ENCODE measurements at places on chromosomes 7 and 10.
A peak's percentile ranks its signal among the peaks of the same experiment; 100 is the strongest.

GRCh38 chr10:1126461-1126860 is 70.3 kb downstream of the WDR37 start:
- no peak for DNase-seq

- DNase-seq = no peak
These were observed 3.1 kb upstream of the MACC1 start for GRCh38 chr7:20220293-20220761.

DNA sequence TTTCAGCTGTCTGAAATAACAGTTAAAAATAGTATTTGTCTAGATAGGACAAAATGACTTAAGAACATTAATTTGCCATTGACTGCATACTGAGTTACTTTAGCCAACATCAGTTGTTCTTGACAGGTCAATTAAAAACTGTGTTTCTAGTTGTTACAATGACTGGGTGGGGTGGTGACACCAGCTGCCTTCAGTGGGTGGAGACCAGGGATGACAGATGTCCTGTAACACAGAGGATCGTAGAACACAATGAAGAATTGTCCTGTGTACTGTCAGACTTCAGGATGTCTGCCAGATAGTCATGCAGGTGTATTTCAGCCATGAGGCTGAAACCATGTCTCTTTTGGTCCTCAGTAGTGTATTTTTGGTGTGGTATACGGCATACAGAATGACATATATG is 24.4 kb downstream of the TRUB1 start:
- no peak for DNase-seq

DNA sequence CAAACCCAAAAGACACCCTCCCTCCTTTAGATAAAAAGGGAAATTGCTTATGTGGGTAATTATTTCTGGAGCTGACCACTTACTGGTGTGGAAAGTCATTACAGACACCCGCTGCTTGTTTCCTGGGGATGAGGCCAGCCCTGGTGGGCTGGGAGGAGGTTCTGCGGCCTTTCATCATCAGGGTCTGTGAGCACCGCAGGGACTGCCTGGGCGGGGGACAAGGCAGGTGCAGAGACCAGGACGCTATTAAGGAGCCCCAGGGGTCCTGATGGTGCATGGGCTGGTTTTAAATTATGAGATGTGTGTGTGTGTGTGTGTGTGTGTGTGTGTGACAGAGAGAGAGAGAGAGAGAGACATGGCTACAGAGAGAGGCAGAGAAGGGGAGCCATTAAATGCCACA is 171.2 kb downstream of the DNAJB6 start:
- DNase-seq = no peak

- DNase-seq = no peak
These were observed 1.3 kb downstream of the C10orf90 start for GRCh38 chr10:126669168-126669567.

- no peak for DNase-seq
These were observed 23.6 kb downstream of the MEST start for GRCh38 chr7:130515315-130516040.

GRCh38 chr7:28497009-28497408 is 84.7 kb downstream of the CREB5 start:
- no peak for DNase-seq

DNA sequence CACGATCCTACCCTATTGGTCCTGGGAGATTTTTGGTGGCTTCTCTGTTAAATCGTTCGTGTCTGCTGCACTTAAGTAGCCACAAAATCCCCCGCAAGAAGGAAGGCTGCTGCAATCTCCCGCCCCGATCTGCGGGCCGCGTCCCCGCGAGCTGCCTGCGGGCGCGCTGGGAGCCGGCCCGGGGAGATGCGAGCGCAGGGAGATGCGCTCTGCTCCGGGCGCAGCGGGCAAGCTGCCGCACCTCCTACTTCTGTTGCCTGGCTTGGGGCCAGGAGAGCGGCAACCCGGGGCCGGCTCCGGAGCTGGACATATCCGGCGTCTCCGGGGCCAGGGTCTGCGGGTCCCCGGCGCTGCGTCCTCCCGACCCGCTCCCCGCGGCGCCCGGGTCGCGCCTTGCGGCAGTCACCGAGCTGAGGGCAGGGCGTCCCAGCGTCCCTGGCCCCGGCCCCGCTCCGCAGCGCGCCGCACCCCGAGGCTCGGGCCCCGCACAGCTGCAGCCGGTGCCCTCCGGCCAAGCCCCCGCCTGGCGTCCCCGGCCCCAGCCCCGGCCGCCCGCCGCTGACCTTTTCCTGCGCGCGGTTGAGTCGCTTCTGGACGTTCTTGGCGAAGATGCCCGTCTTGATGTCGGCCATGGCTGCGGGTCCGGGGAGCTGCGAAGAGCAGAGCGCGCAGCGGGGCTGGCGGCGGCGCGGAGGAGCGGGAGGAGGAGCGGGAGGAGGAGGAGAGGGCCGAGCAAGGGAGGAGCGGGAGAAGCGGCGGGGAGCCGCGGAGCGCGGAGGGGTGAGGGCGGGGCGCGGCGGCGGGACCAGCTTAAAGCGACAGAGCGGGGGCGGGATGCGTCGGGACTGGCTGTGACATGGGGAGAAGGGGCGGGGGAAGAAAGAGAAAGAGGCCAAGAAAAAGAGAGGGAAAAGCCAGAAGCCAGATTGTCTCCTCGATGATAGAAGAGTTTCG is at the start of gene AMPH:
TSS of gene AMPH (minus strand) at position 654 of the 954 bp plus-strand sequence. CDS start at position 632, 22 bp downstream.
- peak; percentile 3 for DNase-seq

DNA sequence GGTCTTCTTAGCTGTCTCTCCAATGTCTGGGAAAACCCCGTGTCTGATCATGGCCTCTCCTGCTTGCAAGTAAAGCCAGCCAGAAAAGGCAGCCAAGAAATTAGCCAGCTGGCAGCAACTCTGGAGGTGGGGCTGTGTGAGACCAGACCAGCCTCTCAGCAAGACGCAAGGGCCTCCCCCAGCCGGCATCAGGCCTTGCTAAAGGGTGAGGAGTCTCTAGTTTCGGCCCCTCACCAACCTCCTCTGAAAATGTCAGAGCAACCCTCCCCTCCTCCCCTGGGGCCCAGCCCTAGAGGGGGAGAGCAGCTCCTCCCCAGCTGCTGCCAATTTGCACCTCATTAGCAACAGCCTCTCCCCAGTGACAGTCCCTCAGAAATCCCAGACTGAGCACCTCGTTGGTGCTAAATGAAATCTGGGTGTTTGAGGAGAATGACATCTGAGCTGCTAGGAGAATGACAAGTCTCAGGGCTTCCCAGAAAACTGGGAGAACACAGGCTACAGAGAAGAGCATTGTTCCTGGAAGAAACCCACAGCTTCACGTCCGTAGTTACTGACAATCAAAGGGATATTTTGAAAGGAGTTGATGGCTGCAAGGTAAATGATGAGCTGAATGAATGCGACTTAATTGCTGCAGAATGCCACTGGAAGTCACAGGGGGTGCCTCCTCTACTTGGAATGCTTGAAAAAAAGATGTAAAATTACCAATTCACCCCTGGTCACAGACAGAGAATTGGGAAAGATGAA is 25.9 kb downstream of the DGKI start:
- peak; percentile 39 for DNase-seq

GRCh38 chr7:29765490-29765889 is 40.8 kb upstream of the WIPF3 start:
- no peak for DNase-seq

DNA sequence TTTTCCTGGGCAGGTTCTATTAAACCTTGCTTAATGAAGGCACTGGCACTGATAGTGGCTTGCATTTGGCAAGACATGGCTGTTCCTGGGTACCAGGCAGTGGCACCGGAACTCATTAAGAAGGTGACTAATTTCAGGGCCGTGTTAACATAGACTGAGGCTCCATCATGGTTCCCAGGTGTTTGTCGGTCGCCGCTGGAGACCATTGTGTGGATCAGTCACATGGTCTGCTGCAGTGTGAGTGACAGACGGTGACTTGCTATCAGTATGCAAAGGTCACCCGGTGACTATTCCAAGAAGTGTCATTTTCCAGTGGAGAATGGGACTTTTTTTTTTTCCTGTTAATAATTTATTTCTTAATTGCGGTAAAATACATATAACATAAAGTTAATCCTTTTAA is 106.3 kb downstream of the INSYN2A start:
- no peak for DNase-seq

DNA sequence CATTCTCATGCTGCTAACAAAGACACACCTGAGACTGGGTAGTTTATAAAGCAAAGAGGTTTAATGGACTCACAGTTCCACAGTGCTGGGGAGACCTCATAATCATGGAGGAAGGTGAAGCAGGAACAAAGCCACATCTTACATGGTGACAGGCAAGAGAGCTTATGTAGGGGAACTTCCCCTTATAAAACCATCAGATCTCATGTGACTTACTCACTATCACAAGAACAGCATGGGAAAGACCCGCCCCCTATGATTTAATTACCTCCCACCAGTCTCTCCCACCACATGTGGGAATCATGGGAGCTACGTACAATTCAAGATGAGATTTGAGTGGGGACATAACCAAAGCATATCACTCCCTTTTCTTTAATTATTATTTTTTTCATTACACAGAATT is 16.6 kb downstream of the COL28A1 start:
- no peak for DNase-seq

GRCh38 chr10:129288999-129289584 is 177.9 kb upstream of the MGMT start:
- DNase-seq = no peak

GRCh38 chr10:73759512-73760115 is 15.4 kb downstream of the SEC24C start:
- no peak for DNase-seq

- DNase-seq = peak; percentile 68
These were observed 233.6 kb downstream of the SNX13 start for GRCh38 chr7:17706734-17707133.

DNA sequence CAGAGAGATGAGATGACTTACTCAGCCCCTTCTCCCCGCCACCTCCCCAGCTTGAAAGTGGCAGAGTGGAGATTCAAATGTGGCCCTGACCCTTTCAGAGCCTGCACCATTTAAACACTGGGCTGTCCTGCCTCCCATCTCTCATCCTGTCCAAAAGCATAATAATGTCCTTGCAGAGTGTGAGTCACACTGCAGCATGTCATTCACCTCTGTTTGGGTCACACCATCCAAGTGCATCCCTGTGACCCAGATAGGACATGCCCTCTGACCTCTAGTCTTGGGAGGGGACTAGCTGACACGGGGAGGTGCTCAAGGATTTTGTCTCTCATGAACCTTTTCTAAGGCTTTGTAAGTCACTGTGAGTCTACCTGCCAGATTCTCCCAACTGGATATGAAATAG is 89.1 kb upstream of the PDCD4 start:
- DNase-seq = no peak

DNA sequence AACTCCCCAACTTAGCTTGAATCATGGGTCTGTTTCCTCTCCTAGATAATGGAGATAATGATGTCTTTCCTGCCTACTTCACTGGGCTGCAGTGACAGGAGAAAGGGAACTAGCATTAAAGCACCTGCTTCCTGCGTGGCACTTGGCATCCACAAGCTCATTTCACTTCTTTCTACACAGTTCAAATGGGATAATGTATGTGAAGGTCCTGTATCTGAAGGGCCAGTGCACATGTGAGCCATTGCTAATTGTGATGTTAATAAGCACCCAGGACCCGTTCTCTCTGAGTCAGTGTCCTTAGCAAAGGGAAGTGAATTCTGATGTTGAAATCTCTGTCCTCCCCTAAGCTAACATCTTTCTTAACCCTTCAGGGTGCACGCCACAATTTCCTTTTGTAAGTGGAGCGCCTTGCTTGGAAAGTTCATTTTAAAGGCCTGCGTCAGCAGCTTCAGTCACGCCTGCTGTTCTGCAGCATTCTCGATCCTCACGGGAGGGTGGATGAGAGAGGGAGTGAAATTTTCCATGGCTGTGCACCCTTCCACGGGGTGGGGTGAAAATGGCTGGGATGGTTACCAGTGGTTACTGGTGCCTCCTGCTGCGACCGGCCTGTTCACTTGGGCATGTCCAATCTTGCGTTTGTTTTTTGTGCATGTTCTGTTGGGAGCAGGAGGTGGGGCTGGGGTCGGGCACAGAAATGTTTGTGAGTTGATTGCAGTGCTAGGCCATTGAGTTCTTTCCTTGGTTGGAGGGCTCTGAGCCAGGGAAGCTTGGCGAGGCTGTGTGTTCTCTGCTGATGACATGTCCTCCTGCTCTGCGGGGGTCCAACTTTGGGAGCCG is 59.2 kb downstream of the HK1 start:
- peak; percentile 97 for DNase-seq

GRCh38 chr7:83807774-83808173 is 158.8 kb upstream of the SEMA3E start:
- no peak for DNase-seq

DNA sequence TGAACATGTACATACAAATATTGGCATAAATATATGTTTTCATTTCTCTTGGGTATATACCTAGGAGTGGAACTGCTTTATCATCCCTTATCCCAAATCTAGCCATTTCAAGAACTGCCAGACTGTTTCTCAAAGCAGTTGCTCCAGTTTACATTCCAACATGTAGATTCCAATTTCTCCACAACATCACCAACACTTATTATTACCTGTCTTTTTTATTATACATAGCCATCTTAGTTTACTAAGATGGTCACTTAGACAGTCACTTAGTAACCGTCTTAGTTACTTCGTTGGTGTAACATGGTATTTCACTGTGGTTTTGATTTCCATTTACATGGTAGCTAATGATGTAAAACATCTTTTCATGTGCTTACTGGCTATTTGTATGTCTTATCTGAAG is 82.7 kb downstream of the ZFAND4 start:
- DNase-seq = no peak

- no peak for DNase-seq
These were observed 66.3 kb downstream of the MTERF1 start for GRCh38 chr7:91814189-91814588.

DNA sequence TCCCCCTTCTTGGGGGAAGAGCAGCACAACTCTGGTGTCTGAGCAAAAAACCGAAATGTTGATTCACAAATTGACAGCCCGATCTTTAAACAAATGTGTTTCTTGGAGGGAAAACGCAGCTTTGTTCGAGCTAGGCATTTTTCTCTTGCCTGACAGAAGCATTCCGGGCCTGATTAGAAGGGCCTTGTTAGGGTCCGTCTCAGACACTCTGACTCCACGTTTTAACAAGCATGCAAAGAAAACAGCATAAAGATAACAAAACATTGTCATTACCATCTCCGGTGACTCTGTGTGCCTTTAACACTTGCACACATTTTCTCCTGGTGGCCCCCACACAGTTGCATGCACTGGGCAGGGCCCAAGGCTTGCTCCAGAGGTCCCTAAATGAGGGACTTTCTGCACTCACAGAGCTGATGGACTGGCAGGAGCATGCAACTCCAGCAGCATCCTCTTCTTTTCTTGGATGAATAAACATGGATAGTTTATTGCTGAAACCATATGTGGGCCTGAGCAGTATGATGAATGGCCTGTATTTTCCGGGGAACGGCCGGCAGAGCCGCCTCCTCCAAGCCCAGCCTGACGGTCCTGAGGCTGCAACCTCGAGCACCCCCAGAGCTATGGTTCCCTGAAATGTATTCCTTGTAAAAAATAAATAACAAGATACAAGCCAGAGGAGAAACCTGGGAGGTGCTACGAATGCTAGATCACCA is 50.9 kb downstream of the EBF3 start:
- DNase-seq = no peak

Data from amniotic epithelial cell (primary cell).